ENCODE measurements at places on chromosomes 1 and 21. TPM values are rescaled to one million over a fixed set of nuclear protein-coding genes. Genes with fewer than 3 reads are reported as not detected.

KRTAP19-3 gene
- total RNA-seq, result not detected

COL8A2 gene
- 3.3 TPM for total RNA-seq

YBEY gene
- 29.2 TPM for total RNA-seq

LAMB3 gene
- 0.85 TPM for total RNA-seq

TRNP1 gene
- total RNA-seq, result 49.4 TPM

NDUFV3 gene
- total RNA-seq, result 30.9 TPM

GJB3 gene
- 0.48 TPM for total RNA-seq

CACNA1S gene
- total RNA-seq, result 0.07 TPM

PRRX1 gene
- total RNA-seq, result 0.31 TPM

SLC1A7 gene
- total RNA-seq, result 0.07 TPM

SPRR1A gene
- not detected for total RNA-seq

All from WTC11 (cell line).